ENCODE measurements at places on chromosomes 11 and 22.
A peak's percentile ranks its signal among the peaks of the same experiment; 100 is the strongest.

GRCh38 chr22:29901354-29901753 lies 18.4 kb downstream of the MTMR3 start:
- DNase-seq = no peak

DNA sequence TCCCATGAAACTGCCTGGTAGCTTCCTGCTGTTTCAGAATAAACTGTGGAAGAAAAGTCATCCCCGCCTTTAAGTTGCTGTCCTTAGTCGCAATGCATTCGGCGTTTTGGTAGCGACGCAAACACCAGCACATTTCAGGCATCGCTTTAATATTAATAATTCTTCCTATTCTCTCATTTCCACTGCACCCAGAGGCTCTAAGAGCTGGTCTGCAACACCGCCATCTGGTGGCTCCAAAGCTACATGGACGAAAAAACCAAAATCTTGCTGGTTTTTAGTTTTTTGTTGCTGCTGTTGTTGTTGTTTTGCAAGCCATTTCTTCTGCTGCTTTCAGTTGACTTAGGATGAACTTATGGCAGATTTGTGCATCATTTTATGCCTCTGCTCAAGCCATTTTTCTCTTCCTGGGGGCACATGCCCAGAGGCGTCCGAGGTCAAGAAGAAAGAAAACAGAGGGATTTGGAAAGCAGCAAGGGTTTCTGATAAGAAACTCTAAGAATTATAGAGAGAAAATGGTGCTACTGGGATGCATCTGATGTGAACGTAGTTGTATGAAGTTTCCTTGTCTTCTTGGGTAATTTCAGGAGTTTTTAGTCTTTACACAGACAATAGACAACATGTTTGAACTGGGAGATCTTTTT lies 345.4 kb upstream of the KIRREL3 start:
- peak; percentile 56 for DNase-seq

DNA sequence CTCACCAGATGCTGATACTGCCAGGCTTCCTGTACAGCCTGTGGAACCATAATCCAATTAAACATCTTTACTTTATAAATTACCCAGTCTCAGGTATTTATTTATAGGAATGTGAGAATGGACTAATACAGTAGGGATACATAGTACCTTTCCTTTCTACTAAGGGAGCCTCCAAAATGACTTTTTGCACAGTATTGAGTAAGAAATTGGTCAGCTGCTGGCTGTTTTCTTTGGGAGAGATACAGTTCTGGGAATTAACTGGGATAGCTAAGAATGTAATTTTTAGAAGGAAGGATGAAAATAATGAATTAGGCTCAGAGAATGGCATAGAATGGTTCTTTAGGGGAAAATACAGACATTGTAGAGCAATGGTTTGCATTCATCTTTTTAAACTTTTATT lies 426.0 kb upstream of the DDI1 start:
- DNase-seq = no peak

DNA sequence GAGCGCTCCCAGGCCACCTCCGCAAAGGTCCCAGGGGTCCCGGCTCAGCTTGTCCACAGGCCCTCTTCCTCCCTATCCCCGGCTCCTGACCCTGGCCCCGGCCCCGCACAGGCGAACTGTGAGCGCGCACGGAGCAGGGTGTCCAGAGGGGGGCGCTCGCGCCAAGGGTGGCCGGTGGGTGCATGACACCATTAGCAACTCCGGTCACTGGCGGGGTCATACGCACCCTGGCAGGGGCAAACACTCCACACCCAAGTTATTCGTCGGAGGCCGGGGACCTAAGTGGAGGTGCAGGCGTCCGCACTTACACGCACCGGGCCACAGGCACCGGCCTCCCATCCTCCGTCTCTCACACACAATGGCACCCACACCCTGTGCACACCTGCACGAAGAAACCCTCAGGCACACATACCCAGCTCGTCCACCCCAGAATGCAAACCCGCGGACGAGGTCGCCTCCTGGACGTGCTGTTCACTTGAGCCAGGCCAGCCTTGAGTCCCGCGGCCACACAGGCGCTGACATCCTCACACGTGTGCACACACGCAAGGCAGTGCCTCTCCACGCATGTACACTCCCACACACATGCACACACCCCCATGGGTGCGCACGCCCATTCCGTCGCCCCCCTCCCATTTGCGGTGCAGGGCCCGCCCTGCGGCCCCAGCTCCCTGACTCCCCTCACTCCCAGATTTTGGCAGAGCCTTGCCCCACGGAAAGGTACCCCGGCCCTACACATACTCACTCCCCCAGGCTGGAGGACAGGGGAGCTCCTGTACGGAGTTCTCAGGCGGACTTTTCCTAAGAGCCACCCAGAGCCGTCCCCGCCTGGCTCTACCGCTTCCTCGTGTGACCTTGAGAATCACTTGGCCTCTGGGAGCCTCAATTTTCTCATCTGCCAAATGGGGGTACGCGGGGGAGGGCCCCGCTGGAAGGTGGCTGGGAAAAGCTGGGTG lies at the start of gene RASGRP2:
Gene RASGRP2 (minus strand): TSS at position 552 of the 953 bp plus-strand sequence. CDS start 1,276 bp downstream, outside the sequence.
- peak; percentile 78 for DNase-seq

- DNase-seq = no peak
Observed at GRCh38 chr11:110174645-110175310, 81.6 kb downstream of the ZC3H12C start.

GRCh38 chr22:12697441-12697840 lies 2830.6 kb upstream of the OR11H1 start:
- no peak for DNase-seq

- no peak for DNase-seq
Observed at GRCh38 chr11:125112208-125112604, 780 bp upstream of the TMEM218 start.

DNA sequence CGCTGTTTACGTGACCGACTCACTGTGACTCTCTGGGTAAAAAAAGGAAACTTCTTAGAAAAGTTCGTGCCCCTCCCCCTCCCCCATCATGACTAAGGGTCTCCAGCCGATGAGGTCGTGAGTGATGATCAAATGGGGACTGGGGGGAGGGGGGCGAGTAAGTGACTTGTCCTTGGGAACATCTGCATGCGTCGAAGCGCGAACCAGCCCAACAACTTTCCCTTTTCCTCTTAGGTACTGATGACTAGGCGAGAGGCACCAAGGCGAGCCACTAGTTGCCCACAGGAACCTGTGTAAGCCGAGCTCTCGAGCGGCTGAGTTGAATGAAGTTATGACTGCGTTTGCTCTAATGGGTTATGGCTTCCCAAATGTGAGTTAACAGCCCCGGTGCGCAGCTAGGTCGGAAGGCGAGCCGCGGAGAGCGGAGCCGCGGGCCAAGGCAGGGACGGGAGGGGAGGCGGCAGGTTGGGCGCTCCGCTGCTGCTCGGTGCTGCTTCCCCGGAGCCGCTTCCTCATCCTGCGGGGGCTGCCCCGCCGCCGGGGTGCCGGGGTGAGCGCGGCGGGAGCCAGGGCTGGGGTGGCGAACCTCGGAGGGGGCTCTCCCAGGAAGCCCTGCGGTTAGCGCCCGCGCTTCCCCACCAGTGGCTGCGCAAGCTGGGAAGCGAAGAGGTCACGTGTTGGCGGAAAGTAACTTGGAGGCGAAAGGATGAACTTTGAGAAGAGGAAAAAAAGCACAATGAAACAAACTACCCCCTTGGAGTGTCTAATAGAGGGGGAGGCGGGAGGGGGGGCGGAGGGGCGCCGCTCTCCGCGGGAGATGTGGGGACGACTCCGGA lies 22.1 kb upstream of the BDNF start:
- peak; percentile 69 for DNase-seq

- DNase-seq = peak; percentile 71
Observed at GRCh38 chr22:32206774-32207758, 2.2 kb upstream of the RFPL2 start.

DNA sequence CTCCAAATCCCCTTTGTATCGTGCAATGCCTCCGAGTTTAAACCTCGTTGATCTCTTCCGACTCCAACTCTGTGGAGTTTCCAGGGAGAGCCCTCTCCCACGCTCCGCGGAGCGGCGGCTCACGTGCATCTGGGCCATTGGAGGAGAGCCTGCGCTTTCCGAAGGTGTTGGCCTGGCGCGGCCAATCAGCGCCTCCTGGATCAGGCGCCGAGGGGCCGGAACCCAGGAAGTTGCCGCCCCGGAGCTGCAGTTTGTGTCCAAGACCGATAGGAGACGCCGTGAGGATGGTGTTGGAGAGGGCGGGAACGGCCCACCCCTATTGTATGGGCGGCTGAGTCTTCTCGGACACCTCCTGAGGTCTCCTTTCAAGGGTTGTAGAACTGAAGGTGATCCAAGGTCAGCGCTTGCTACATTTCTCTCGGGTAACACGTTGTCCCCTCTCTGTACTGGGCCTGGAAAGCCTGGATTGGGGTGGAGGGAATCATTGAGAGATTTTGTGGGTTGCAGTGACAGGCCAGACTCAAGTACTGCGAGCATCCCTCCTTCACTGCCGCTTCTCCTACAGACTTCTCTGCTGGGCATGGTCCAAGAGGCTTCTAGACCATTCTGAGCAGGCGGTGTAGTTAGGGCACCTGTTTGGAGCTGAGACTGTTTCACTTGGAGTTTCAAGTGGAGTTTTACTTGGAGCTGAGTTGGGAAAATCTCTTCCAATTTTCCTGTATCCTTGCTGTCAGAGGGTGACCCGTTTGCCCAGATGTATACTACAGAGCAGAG lies 1.7 kb downstream of the ADAMTS15 start:
- DNase-seq = peak; percentile 87

GRCh38 chr11:107473792-107474191 lies 16.2 kb upstream of the CWF19L2 start:
- no peak for DNase-seq

GRCh38 chr11:23359297-23359696 lies 499.0 kb upstream of the CCDC179 start:
- no peak for DNase-seq

GRCh38 chr11:33532720-33533385 lies 167.8 kb downstream of the C11orf91 start:
- no peak for DNase-seq

Measured in islet precursor cell (in vitro differentiated cells).